Testis (tissue), 5 donors: ENCODE measurements at places on chromosomes 16 and 17. TPM values are rescaled to one million over a fixed set of nuclear protein-coding genes. Genes with fewer than 3 reads are reported as not detected.

GRCh38 chr16:55379876-55380390 lies 55.9 kb downstream of the IRX6 start:
- H3K4me1 ChIP-seq = no peaks in the 10 kb centered on the region
- H3K4me3 ChIP-seq = no peak overlapping the region
- no peaks in the 10 kb centered on the region for H3K27me3 ChIP-seq
- no peak for DNase-seq

Gene EVPLL
- total RNA-seq = 2.7 TPM

DNA sequence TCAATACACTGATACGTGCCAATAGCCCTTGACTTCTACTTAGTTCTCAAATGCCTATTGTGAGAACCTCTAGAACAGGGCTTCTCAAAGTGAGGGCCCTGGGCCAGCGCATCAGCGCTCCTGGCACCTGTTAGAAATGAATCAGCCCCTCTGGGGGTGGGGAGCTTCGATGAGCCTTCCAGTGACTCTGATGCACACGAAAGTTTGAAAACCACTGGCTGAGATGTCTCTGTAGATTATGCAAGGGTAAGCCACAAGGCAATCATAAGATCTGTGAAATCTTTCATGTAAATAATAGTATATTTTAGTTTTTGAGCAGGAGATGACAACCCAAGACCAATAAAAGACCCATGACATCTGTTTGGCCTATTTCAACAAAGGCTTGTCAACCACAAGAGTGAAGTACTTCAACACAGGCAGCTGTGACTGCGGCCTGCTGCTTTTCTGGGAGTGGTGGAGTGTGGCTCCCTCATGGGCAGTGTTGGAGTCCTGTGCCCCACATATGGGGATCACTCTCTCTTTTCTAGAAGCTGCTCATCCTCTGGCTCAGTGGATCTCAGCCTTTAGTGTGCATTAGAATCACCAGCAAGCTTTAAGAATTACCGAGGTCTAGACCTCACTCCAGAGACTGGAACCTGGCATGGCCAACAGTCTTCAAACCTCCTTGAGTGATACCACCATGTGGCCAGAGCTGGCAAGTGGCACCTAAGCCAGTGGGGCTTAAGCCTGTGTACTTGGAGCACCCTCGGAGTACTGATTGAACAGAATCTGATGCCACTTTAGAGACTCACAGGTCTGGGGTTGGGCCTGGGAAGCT lies 5.8 kb downstream of the MTHFSD start:
- DNase-seq = no peak
- no peak overlapping the region for H3K4me3 ChIP-seq
- H3K27me3 ChIP-seq = no peaks in the 10 kb centered on the region
- H3K36me3 ChIP-seq = no peaks in the 10 kb centered on the region
- no peak overlapping the region for H3K27ac ChIP-seq
- H3K4me1 ChIP-seq = peaks cover 7% of the 10 kb centered on the region

Gene MGAT5B
- 10.9 TPM for total RNA-seq

GRCh38 chr17:7491583-7491982 lies 7.4 kb downstream of the POLR2A start:
- DNase-seq = no peak
- no peak overlapping the region for H3K4me3 ChIP-seq
- no peaks in the 10 kb centered on the region for H3K27me3 ChIP-seq
- no peaks in the 10 kb centered on the region for H3K36me3 ChIP-seq

- H3K4me3 ChIP-seq = no peak overlapping the region
- peak; percentile 78 for DNase-seq
- peaks cover 15% of the 10 kb centered on the region for H3K4me1 ChIP-seq
- H3K27me3 ChIP-seq = no peaks in the 10 kb centered on the region
Measured at GRCh38 chr17:44376124-44376523, 12.5 kb upstream of the FAM171A2 start.

GRCh38 chr17:72520665-72521303 lies 400.0 kb downstream of the SOX9 start:
- no peak for DNase-seq
- no peaks in the 10 kb centered on the region for H3K27me3 ChIP-seq
- H3K4me3 ChIP-seq = no peak overlapping the region
- H3K27ac ChIP-seq = no peak overlapping the region
- H3K4me1 ChIP-seq = peaks cover 36% of the 10 kb centered on the region

Gene TRIM25
- total RNA-seq = 76.3 TPM

Gene ARL5C
- total RNA-seq = not detected

Gene KCNH4
- total RNA-seq = 0.24 TPM

DNA sequence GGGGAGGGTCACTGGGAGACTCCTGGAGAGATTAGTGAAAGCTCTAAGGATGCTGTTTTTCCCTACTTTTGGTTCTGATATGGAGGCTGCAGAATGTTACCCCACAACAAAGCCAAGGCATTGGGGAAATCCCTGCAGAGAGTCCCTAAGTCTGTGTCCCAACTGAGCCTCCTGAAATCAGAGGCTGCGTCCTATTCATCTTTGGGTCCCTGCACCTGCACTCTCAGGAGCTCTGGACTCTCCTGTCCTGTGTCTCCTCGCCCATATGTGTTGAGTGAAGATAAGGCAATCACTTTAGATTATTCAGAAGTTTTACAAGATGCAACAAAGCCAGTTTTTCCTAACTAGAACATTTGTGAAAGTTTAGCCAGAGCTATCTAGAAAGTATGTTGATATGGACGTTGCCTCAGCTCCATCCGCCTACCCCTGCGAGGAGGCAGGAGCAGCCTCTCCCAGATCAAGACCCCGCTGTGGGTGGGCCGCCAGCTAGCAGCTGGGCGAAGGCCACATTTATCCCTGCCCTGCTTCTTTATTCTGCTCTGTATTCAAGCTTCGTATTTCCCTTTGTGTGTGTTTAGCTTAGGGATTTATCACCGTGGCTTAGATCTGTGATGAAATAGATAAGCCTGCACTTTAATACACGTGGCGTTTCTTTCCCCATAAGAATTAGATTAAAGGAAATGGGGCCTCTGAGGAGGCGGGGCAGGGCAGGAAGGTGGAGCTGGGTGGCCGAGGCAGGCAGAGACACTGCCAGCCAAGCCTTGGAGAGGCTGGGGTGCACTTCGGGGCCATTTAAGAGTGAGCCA lies 37.4 kb downstream of the SHISA6 start:
- H3K4me1 ChIP-seq = peaks cover 23% of the 10 kb centered on the region
- peak overlapping the region; percentile 25 for H3K27ac ChIP-seq
- no peaks in the 10 kb centered on the region for H3K36me3 ChIP-seq
- peak; percentile 54 for DNase-seq
- H3K4me3 ChIP-seq = no peak overlapping the region

DNA sequence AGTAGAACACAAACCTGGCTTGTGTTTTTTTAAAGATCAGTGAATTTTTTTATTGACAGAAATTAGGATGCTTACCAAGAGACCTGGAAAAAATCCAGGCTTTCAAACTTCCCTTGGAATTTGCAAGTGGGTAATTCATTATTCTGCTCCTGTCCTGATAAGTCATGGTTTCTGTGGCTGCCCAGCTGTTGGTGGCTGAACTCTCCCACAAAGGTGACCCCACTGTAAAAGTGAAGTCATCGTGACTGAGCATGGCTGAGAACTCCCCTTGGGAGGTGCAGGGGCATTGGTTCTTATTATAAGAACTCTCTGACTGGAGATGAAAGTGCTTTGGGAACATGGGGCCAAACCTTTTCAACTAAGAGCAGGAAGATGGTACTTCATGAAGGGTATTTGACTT lies 46.6 kb upstream of the TANC2 start:
- no peak overlapping the region for H3K4me3 ChIP-seq
- H3K36me3 ChIP-seq = no peaks in the 10 kb centered on the region
- peaks cover 7% of the 10 kb centered on the region for H3K4me1 ChIP-seq
- DNase-seq = no peak
- no peak overlapping the region for H3K27ac ChIP-seq
- no peaks in the 10 kb centered on the region for H3K27me3 ChIP-seq

GRCh38 chr17:8720596-8720995 lies 24.0 kb downstream of the CCDC42 start:
- no peaks in the 10 kb centered on the region for H3K27me3 ChIP-seq
- no peak overlapping the region for H3K4me3 ChIP-seq
- H3K36me3 ChIP-seq = no peaks in the 10 kb centered on the region
- no peak for DNase-seq

DNA sequence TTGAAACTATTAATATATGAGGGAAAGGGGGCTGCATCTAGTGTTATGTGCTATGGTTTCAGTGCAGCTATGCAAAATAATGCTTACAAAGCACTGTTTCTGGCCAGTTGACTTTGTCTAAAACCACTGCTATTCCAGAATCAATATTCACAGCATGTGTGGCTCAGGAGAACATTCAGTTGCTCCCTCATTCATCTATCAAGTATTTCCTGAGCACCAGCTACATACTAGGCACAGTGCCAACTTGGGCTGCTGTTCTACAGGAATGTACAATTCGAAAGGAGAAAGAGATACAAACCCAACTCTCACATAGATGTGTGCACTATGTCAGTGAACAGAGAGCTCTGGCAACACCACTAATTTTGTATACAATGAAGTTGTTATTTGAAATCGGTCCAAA lies 183.0 kb downstream of the PHKB start:
- no peak overlapping the region for H3K27ac ChIP-seq
- DNase-seq = peak; percentile 23
- no peak overlapping the region for H3K4me3 ChIP-seq
- H3K36me3 ChIP-seq = no peaks in the 10 kb centered on the region
- H3K27me3 ChIP-seq = no peaks in the 10 kb centered on the region
- no peaks in the 10 kb centered on the region for H3K4me1 ChIP-seq

DNA sequence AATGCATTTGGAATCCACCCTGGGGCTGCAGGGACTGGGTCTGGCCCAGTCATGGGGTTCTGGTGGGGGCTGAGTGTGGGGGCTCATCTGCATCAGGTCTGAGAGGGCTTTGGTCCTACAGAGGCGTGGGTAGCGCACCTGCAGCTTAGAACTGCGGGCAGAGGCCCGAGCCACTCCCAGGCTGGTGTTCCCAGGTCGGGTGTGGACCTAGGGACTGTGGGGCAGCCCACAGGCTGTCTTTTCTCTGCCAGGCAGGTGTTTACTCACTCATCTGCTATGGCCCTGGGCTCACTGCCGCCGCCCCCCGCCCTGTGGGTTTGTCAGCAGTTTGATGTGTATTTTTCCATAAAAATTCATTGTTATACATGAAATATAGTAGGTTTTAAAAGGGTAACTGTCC lies 27.0 kb upstream of the DOC2B start:
- no peak overlapping the region for H3K27ac ChIP-seq
- no peaks in the 10 kb centered on the region for H3K4me1 ChIP-seq
- H3K4me3 ChIP-seq = no peak overlapping the region
- no peaks in the 10 kb centered on the region for H3K27me3 ChIP-seq
- H3K36me3 ChIP-seq = no peaks in the 10 kb centered on the region

- peaks cover 14% of the 10 kb centered on the region for H3K4me1 ChIP-seq
- peak overlapping the region; percentile 98 for H3K27ac ChIP-seq
- peak overlapping the region; percentile 86 for H3K4me3 ChIP-seq
- no peak for DNase-seq
- H3K36me3 ChIP-seq = no peaks in the 10 kb centered on the region
Measured at GRCh38 chr17:68246271-68247028, 1.4 kb upstream of the AMZ2 start.

Gene TBC1D3E
- total RNA-seq = not detected

DNA sequence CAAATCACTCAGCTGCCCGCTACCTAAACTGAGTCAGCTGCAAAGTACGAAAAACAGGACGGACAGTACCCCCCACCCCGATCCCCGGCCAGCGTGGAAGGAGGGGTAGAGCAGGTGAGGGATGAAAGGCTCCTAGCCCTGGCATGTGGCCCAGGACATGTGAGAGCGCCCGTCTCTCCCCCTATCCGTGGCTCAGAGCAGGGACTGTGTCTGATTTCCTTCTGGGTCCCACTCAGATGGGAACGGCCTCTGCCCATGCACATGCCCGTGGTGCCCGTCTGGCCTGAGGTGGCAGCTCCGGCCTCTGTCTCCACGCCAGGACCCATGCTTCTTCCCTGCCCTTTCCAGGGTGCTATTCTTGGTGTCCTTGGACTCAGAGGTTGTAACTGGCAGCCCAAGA lies 30.2 kb upstream of the RASD1 start:
- no peaks in the 10 kb centered on the region for H3K36me3 ChIP-seq
- no peaks in the 10 kb centered on the region for H3K27me3 ChIP-seq
- H3K4me1 ChIP-seq = peaks cover 41% of the 10 kb centered on the region
- DNase-seq = peak; percentile 63
- peak overlapping the region; percentile 56 for H3K27ac ChIP-seq

DNA sequence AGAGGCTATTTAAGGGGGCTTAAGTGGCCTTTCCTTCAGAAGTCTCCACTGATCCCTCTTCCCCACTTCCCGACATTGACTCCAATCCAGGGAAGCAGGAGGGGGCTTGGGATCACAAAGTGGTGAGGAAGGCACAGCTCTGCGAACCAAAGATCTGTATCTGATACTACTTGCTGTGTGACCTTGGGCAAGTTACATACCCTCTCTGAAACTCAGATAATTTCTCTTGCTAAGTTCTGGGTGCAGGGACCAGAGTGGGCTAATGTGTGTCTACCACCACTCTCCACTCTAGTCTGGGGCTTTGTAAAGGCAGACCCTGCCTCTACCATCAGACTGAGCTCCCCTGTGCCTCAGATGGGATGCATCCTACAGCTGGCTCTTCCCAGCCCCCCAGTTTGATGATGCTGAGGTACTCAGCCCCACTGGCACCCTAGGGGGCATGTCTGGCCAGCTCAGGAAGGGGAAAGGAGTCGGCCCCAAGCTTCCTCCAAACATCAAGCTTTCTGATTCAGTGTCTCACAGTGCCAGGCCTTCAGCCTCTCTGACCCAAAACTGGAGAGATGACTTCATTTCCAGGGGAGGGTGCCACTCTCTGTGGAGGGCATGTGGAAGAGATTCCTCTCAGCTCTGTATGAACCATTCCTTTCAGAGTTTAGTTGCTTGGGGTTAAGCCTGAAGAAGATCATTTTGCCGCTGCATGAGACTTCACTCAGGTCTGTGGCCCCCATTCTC lies 10.9 kb downstream of the DLX4 start:
- H3K4me3 ChIP-seq = no peak overlapping the region
- H3K4me1 ChIP-seq = no peaks in the 10 kb centered on the region
- H3K27ac ChIP-seq = no peak overlapping the region
- H3K36me3 ChIP-seq = no peaks in the 10 kb centered on the region
- no peak for DNase-seq

Gene KRTAP9-8
- not detected for total RNA-seq

GRCh38 chr16:3148256-3149192 lies 13.7 kb downstream of the ZNF213 start:
- H3K4me3 ChIP-seq = no peak overlapping the region
- peaks cover 10% of the 10 kb centered on the region for H3K4me1 ChIP-seq
- H3K27ac ChIP-seq = no peak overlapping the region
- H3K36me3 ChIP-seq = no peaks in the 10 kb centered on the region
- DNase-seq = no peak

DNA sequence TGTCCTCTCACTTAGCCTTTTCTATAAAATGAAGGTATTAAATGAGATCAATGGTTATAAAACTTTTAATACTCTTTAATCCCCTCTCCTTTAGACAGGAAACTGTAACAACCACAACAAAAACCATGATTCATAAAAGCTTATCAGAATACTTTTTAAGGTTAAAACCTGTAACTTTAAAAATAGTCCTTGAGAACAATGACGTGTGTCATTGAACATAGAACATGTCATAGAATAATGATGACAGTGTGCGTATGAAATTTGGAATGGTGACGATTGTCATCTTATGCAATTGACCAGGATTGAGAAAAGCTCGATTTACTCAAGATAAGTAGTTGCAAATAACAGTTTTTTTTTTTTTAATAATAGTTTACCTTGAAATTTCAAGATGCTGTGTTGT lies 94.1 kb downstream of the PLCG2 start:
- H3K4me3 ChIP-seq = no peak overlapping the region
- H3K27me3 ChIP-seq = no peaks in the 10 kb centered on the region
- no peaks in the 10 kb centered on the region for H3K36me3 ChIP-seq
- no peak for DNase-seq
- H3K4me1 ChIP-seq = no peaks in the 10 kb centered on the region
- H3K27ac ChIP-seq = no peak overlapping the region

- H3K4me1 ChIP-seq = peaks cover 46% of the 10 kb centered on the region
- H3K27me3 ChIP-seq = no peaks in the 10 kb centered on the region
- peak; percentile 32 for DNase-seq
Measured at GRCh38 chr16:85474621-85475217, 138.4 kb upstream of the GSE1 start.
